GDM1 (cell line): ENCODE measurements at places on chromosomes 11 and 22.

DNA sequence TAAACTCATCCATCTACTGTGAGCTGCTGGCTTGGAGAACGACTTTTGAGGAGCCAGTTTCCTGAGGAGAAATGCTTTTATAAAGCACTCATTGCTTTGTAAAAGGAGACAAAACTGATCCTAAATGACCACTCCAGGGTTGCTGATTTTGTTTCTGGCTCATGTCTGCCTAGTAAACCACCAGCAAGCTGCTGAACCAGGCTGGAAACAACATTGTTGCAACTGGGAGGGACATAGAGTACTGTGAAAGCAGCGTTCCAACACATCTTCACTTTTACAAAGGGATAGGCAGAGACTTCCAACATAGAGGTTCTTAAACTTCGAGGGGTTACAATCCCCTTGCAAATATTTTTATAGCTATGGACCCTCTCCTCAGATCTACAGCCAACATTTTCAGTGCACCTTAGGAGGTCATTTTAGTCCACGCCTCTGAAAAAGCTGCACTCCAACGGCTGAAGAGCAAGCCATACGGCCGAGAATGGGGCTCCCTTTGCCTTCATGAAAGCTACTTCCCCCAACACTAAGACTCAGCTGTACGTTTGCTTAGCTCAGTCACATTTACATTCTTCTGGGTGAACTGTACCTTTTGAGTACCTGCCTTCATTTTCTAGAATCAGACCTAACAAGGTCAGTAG lies 54.7 kb downstream of the PANX1 start:
- no peak for DNase-seq

- no peak for DNase-seq
These were observed 1.9 kb upstream of the SSTR3 start for GRCh38 chr22:37213941-37214730.

DNA sequence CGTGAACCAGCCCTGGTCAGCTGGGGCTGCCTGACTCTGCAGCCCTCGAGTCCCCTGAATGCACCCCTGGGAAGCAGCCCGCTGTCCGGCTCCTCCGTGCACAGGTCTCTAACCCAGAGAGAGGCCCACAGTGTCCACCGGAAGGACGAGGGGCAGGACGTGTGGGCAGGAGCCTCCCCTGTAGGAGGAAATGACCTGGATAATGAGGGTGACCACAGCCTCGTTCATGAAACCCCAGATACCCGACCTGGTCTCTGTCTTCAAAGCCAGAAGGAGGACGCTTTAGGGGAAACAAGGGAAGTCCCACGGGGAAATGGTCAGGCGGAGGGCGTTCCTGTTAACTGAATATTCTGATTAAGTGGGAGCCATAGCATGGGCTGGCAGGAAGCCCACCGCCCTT lies 23.3 kb downstream of the LIF start:
- DNase-seq, result no peak

GRCh38 chr11:34564807-34565241 lies 51.2 kb upstream of the ELF5 start:
- DNase-seq, result no peak

DNA sequence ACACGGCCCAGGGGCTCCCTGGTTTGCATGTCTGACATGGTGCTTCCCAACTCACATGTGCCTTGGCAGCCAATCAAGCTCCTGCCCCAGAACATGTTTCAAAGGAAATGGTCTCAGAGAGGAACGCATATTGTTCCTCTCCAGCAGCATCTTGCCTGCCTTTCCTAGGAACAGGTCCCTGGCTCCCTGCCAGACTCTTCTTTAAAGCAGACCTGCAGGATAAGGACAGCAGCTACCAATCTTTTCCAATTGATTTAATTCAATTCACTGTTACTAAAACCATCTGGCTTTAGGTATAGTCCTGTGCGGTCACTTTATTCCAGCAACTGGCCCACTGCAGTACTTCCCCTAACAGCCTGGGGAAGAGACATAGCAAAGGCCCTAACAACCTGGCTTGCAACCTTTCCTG lies 79.9 kb downstream of the AMBRA1 start:
- no peak for DNase-seq

GRCh38 chr22:24066865-24067264 lies 55.8 kb downstream of the CABIN1 start:
- DNase-seq, result no peak

GRCh38 chr22:23053051-23053707 lies 17.1 kb upstream of the GNAZ start:
- DNase-seq, result no peak

DNA sequence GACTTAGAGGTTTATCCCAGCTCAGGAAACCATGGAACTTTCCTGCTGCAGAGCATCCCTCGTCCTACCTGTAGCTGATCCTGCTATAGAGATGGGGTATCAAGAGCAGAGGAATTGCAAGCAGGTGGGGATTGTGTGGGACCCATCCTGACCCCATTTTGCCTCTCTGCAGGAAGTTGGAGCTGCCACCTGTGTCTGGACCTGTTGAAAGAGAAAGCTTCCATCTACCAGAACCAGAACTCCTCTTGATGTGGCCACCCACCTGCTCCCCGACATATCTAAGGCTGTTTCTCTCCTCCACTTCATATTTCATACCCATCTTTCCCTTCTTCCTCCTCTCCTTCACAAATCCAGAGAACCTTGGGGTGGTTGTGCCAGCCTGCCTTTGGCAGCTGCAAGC lies 3.0 kb upstream of the TIGD3 start:
- no peak for DNase-seq

DNA sequence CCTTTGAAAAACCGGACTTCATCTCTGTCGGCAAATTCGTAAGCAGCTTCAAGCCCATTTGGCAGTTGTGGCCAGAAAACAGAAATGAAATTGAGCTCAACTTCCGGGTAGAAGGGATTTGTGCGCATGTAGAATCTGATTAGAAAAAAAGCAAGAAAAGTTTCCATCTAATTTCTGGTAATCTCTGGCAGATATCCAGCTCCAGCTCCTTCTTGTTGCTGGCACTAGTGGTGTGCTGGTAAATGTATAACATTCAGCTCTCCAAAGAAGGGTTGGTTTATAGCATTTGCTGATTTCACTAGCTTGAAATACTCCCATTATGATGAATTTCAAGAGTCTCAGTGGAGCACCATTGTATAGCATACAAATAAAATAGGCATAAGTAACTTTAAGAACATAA lies 5.4 kb downstream of the MMP1 start:
- DNase-seq, result no peak

GRCh38 chr11:126355926-126356897 lies 726 bp downstream of the ST3GAL4 start:
- no peak for DNase-seq

GRCh38 chr11:95296621-95297025 lies 65.6 kb upstream of the SESN3 start:
- DNase-seq, result no peak

DNA sequence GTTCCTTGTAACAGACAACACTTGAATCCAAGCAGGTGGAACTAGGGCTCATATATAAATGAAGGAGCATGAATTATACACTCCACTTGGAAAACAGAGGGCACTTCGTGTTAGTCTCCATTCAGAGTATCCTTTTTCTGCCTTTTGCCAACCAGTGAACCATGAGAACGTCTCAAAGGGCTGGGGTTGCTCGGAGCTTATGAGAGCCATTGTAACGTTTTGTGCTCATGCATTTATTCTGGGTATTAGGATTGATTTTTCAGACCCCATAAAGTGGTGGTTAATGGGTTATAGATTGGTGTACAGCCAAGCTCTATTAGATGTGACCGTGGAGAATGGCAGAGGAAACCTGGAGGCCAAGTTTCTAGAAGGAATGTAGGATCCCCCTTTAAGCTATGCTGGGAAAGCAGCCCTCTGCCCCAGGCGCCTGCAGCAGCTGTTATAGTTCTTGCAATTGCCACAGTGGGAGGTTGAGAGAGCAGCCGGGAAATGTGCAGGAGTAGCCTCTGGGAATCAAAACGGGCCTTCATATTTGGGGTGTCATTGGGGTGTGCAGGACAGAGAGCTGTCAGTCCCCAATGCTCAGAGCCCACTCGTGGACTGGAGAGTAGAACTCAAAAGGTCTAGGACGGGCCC lies 54.6 kb upstream of the ASPHD2 start:
- DNase-seq, result no peak

DNA sequence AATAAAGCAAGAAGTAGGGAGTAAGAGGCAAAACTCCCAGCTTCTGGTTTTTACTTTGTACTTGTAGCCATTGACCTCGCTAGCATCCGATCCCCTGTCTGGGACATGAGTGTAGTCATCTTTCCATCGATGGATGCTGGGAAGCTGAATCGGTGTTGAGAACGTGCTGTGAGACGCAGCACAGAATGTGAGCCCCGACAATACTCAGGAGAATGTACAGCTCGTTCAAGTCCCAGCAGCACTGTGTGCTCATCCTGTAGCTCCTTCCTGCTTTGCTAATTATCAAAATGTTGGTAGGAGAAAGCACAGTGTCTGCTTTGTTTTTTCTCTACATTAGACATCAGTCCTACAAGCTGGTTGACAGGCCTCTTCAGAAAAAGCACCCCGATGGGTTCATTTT lies 56.6 kb downstream of the JAM3 start:
- no peak for DNase-seq
